Fibroblast of skin of left biceps (primary cell): ENCODE measurements at places on chromosomes 12 and 14.

DNA sequence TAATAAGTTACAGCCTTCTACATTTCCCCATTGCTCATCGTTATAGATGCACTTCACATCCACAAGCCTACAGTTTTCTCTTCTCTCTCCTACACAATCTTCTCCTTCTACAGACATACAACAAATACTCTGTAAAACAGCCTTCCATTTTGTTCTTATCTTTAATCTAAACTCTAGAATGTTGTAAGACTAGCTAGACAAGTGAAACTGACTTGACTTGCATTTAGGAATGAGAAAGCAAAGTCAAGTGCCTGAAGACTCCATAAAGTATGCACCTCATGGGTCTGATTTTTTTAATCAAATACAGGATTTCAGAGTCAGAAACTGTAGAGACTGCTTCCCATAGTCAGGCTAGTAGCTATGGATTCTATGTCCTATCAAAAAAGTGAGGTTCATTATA is 190.3 kb downstream of the KLHL28 start:
- no peak for DNase-seq

- DNase-seq, result no peak
These were observed 14.3 kb downstream of the EXOC3L4 start for GRCh38 chr14:103108749-103109207.

GRCh38 chr12:66082744-66083143 is 47.8 kb downstream of the LLPH start:
- DNase-seq, result no peak

GRCh38 chr12:40208707-40209446 is 15.9 kb upstream of the LRRK2 start:
- no peak for DNase-seq

GRCh38 chr14:85619851-85620250 is 89.9 kb downstream of the FLRT2 start:
- DNase-seq, result no peak

GRCh38 chr12:6145564-6145963 is 21.1 kb upstream of the VWF start:
- no peak for DNase-seq

DNA sequence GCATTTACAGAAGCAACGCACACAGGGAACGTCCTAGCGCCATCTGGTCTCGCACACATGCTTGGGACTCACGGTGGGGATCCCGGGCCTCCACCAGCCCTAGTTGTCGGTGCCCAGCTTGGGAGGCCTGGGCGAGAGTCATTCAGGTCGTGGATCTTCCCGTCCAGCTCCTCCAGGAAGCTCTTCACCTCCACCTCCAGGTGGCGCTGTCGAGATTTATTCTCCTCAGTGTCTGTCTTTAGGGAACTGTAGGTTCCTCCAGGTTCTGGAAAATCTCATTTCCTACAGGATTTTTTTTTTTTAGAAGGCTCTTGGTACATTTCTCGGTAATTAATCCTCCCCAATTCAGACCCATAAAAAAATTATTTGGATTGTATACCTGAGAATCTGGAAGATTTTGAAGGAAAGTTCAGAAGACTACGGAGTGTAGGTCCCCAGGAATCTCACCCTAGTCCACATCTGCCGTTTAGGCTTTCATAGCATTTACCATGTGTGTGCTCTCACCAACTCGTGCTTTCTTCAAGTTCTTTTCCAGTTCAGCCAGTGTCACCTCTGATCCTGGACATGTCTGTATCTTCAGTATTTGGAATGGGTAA is 910.0 kb downstream of the TMEM121 start:
- no peak for DNase-seq

GRCh38 chr12:3127832-3128231 is 50.7 kb downstream of the TSPAN9 start:
- no peak for DNase-seq

DNA sequence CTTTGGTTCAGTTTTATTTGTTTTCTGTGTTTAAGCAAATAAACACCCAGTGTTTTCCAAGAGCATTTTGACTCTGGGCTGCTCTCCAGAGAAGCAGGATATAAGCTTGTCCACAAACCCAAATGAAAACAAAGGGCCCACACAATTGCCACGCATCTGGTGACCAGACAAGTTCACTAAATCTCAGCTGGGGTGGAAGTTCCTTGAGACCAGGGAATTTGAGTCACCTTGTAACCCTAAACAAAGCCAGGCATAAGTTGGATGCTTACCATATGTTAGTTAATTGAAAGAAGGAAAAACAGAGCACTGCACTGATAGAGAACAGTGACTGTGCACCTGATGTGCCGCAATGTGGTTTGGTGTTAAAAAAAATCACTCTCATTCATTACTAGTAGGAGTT is 1.6 kb upstream of the TXNRD1 start:
- DNase-seq, result peak; percentile 61

DNA sequence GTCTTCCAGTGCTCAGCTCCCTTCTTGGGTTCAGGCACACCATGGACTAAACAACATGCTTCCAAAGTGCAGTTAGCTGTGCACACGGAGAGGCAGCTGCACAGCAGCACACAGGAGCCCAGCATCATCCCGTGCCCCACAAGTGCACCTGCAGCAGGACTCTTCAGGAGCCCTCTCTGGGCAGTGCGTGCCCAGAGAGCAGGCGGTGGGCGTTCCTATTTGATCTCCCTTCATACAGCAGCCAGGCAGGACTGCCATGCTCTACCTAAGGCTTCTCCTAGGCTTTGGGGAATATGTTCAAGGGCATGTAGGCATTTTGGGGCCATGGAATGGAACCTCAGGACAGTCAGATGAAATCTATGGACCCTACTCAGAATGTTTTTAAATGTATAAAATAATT is 35.5 kb downstream of the ANO2 start:
- no peak for DNase-seq

- DNase-seq, result no peak
These were observed 914 bp upstream of the CCND2 start for GRCh38 chr12:4272424-4273272.

DNA sequence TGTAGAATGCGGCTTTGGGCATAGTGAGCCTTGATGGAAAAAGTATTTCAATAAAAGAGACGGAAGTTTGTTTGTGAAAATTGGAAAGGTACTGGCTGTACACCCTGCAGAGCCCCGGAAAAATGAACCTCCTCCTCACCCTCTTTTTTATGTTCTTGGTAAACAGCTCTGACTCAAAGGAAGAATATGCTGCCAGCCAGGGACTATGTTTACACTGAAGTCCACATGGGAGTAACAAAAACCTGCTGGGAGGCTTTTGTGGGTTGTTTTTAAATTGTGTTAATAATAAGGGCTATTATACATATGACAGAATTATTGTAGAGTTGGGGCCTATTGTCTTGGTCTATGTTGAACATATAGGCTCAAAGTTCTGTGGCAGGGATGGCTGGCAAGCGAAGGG is 70.7 kb downstream of the TTC8 start:
- no peak for DNase-seq

GRCh38 chr12:20985399-20985798 is 145.6 kb upstream of the SLCO1B1 start:
- no peak for DNase-seq

DNA sequence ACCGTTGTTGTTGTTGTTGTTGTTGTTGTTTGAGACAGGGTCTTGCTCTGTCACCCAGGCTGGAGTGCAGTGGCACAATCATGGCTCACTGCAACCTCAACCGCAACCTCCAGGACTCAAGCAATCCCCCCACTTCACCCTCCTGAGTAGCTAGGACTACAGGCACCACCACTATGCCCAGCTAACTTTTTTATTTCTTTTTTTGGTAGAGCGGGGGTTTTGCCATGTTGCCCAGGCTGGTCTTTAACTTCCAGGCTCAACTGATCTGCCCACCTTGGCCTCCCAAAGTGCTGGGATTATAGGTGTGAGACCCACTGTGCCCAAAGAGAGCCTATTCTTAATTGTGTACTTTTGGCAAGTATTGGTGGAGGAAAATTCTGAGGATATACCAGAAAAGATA is 25.7 kb downstream of the MOK start:
- DNase-seq, result no peak
